NCI-H69 (cell line): ENCODE measurements at places on chromosomes 3 and 15.
A peak's percentile ranks its signal among the peaks of the same experiment; 100 is the strongest.

DNA sequence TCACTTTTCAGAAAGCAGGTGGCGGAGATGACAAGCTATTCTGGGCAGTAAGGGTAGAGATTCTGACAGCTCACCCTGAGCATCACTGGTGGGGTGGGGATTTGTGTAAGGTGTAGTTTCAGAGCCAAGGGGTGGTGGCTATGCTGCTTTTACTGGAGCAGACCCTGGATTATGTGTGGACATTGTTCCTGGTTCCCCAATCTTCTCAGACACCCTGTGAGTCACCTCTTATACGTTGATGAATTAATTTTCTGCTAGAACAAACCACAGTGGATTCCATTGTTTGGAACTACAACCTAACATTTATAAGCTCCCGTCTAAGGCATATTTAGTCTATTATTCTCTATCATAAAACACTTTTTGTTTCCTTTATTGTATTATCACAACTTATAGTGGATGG, 169.5 kb upstream of the COL8A1 start:
- no peak for DNase-seq

DNA sequence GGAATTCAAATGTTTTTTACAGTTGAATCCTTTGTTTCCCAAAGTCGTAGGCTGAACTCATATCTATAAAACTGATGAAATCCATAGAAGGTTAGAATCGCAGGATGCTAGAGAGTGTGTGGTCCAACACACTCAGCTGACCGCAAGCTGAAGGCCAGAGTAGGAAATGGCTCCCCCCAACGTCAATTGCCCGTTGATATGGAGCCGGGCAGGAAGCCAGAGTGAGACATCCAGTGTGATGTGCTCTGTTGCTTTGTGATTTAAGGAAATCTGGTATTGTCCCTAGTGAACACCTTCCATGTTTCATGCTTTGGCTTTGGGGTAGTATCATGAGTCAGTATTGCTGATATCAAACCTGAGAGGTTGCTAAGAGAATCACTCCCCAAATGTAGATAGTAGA, 5.8 kb upstream of the MEX3B start:
- no peak for DNase-seq

DNA sequence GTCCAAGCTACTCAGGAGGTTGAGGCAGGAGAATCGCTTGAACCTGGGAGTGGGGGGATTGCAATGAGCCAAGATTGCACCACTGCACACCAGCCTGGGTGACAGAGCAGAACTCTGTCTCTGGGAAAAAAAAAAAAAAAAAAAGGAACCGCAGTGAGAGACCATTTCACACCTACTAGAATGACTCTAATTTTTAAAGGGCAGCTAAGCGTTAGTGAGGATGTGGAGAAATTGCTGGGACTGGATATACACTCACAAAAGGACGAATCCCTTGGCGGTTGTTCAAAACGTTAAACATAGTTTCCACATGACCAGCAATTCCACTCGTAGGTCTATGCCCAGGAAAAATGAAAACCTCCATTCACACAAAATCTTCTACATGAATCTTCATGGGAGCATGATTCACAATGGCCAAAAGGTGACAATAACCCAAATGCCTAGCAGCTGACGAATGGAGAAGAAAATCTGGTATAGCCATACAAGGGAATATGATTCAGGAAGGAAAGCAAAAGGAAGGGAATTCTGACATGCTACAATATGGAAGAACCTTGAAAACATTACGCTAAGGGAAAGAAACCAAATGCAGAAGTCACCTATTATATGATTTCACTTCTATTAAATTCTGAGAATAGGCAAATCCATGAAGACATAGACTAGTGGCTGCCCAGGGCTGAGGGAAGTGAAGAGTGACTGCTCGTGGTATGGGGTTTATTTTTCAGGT, 127.0 kb downstream of the CHSY1 start:
- no peak for DNase-seq

DNA sequence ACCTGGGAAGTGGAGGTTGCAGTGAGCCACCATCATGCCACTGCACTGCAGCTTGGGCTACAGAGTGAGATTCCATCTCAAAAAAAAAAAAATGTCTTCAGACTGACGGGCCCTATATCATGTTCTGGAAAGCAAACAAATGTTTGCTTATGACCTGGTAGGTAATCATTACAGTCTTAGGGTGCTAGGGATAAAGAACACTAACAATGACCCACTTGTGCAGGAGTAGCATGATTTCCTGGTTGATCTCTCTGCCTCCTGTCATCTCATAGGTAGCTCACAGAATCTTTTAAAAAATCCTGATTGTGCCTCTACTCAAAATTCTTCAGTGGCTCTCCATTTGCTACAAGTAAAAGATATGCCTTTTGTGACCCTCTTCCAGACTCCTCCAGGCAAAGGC, 74.5 kb upstream of the TSPAN3 start:
- DNase-seq = no peak

GRCh38 chr15:52290329-52290728, 5.3 kb downstream of the MYO5C start:
- no peak for DNase-seq

- no peak for DNase-seq
Observed at GRCh38 chr3:131716007-131716406, 213.2 kb upstream of the MRPL3 start.

DNA sequence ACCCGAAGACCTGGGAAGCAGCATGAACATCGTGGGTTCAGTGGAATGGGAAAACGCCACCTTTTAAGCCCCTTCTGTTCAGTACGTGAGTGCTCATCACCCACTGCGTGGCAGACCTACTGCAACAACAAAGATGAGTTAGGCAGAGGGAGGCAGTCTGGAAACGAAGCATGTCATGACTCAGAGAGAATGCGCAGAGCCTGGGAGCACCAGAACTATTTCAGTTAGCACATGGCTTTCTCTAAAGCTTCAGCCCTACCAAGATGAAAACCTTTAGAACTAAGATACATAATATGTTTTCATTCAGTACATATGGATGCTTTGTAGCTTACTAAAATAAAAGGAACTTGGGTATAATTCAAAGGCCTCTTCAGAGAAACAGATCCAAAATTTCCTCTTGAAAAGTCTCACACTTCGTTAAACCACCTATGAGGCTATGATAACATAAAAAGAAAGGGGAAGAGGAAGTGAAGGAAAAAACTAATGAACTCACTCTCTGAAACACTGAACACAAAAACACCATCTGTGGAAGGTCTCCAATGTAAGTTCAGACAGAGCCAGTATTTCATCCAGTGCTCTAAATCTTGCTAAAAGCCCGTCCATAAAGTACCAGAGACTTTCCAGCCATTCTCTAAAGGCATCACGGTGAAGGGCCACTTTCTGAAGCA, 140.1 kb downstream of the OCA2 start:
- DNase-seq = no peak

GRCh38 chr3:108006077-108006771, 84.6 kb downstream of the CD47 start:
- peak; percentile 63 for DNase-seq

DNA sequence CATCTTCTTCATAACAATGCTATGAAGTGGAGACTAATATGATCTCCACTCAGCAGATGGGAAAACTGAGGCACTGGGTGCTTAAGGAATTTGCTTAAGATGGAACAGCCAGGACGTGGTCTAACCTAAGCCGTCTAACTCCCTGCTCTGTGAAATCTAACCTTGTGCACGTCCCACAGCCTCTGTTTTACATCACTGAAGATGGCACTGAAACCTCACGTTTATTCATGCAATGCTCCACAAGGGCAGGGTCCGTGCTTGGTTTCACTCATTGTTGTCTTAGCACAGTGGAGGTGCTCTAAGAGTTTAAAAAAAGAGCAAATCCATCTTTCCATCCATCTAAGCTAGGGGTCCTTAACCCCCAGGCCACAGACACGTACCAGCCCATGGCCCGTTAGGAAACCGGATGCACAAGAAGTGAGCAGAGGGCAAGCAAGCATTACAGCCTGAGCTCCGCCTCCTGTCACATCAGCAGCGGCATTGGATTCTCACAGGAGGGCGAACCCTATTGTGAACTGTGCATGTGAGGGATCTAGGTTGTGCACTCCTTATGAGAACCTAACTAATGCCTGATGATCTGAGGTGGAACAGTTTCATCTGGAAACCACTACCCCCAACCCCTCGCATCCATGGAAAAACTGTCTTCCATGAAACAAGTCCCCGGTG, 118.0 kb downstream of the FOXP1 start:
- no peak for DNase-seq

DNA sequence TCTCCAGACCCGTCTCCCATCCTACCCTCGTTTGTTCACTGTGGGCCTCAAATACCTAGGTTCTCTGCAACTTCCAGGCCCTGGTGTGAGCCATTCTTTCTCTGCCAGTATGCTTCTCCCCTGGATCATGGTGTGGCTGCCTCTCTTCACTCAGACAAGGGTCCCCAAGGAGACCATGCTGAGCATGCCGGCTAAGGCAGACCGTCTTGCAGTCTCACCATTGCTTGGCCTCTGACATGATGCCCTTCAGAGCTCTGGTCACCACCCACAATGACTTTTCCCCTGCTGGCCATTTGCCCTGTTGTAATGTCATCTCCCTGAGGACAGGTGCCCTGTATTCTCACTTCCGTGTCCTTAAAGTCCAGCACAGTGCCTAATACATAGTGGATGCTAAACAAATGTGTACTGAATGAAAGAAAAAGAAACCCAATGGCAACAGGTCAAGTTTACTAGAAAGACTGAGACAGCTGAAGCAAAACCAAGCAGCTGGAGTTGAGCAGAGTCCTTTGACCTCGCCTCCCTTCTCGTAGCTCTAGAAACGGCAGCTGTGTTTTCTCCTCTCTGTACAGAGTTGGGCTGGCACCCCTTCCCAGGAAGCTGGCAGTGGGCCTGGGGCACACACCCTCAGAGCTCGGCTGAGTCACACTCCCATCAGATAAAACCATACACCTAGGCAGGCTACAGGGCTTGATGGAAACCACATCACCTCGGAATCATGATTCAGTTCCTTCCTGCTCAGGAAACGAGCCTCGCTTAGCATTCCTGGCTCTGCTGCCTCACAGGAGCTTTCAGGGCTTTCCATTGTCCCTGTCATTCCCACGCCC, 8.6 kb downstream of the TLR9 start:
- peak; percentile 53 for DNase-seq

DNA sequence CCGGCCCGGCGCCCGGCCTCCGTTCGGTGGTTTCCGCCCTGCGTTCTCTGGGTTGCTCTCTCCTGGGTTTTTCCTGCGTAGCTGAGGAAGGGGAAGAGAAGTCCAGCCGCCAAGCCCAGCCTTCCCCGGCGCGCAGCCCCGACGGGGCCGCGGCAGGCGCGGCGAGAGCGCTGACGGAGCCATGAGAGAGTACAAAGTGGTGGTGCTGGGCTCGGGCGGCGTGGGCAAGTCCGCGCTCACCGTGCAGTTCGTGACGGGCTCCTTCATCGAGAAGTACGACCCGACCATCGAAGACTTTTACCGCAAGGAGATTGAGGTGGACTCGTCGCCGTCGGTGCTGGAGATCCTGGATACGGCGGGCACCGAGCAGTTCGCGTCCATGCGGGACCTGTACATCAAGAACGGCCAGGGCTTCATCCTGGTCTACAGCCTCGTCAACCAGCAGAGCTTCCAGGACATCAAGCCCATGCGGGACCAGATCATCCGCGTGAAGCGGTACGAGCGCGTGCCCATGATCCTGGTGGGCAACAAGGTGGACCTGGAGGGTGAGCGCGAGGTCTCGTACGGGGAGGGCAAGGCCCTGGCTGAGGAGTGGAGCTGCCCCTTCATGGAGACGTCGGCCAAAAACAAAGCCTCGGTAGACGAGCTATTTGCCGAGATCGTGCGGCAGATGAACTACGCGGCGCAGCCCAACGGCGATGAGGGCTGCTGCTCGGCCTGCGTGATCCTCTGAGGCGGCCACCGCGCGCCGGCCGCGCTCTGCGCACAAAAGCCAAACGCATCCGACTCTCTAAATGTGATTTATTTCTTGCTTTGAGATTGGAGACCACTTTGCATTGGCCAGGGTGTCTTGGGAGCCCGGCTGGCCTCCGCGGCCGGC, 727 bp downstream of the RAP2B start:
- peak; percentile 65 for DNase-seq

DNA sequence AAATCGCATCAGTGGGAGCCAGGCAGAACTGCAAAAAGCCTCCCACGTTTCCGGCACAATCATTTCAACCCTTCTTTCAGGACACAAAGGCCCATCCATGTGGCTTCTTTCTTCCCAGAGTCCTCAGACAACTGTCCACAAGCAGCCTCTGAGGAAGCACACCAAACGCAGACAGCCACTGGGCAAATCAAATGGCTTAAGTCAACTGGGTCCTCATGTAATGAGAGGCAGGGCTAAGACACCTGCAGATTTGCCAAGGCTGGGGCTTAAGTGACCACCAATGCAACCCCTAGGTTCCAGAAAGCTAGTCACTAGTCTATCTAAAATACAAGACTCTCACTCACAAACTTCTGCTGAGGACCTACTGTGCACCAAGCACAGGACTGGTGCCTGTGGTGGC, 8.0 kb downstream of the OSBPL10 start:
- DNase-seq = no peak

GRCh38 chr3:42996633-42997075, 17.5 kb downstream of the GASK1A start:
- no peak for DNase-seq

DNA sequence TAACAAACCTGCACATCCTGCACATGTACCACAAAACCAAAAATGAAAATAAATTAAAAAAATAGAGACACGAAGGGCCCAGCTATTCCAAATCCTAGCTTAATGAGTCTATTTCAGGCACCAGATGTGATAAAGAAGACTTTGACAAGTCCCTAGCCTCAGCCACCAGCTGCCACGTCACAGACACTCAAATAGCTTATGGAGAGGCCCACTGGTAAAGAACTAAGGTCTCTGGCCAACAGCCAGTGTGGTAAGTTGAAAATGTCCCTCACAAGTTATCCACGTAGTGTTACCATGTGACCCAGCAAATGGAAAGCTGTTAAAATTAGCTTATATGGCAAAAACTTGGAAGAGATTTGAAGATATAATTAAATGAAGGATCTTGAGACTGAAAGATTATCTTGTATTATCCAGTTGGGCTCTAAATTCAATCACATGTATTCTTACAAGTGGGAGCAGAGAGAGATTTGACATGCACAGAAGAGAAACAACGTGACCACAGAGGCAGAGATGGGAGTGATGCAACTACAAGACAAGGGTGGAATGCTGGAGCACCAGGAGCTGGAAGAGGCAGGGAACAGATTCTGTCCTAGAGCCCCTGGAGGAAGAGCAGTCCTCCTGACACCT, 10.9 kb downstream of the ACSBG1 start:
- no peak for DNase-seq

GRCh38 chr15:78047761-78048627, 29.5 kb downstream of the TBC1D2B start:
- DNase-seq = no peak

GRCh38 chr3:12924437-12924836, 83.1 kb upstream of the RPL32 start:
- DNase-seq = no peak

GRCh38 chr3:28250999-28251398, 9.6 kb downstream of the CMC1 start:
- DNase-seq = no peak
